Activated naive CD4-positive, alpha-beta T cell treated with anti-CD3 and anti-CD28 coated beads, Interleukin-2, amount 10 ng/mL, durations not matched to agents 7 days and 5 days (primary cell): ENCODE measurements at places on chromosomes 12 and 14.

GRCh38 chr12:115507951-115508722 lies 769.4 kb downstream of the MED13L start:
- H3K36me3 ChIP-seq: no peaks in the 10 kb centered on the region
- H3K27ac ChIP-seq: no peak overlapping the region
- H3K4me1 ChIP-seq: no peaks in the 10 kb centered on the region
- H3K4me3 ChIP-seq: no peak overlapping the region

- peaks cover 40% of the 10 kb centered on the region for H3K36me3 ChIP-seq
- H3K4me3 ChIP-seq: no peak overlapping the region
- no peak for DNase-seq
- H3K27ac ChIP-seq: no peak overlapping the region
- no peaks in the 10 kb centered on the region for H3K27me3 ChIP-seq
- H3K4me1 ChIP-seq: peaks cover 23% of the 10 kb centered on the region
Measured at GRCh38 chr14:64444140-64444539, 21.2 kb upstream of the AKAP5 start.

- no peaks in the 10 kb centered on the region for H3K36me3 ChIP-seq
- no peak overlapping the region for H3K4me3 ChIP-seq
- H3K4me1 ChIP-seq: no peaks in the 10 kb centered on the region
- H3K27ac ChIP-seq: no peak overlapping the region
- peaks cover 5% of the 10 kb centered on the region for H3K27me3 ChIP-seq
Measured at GRCh38 chr14:90559811-90560492, 163.1 kb downstream of the CALM1 start.

- no peak overlapping the region for H3K4me3 ChIP-seq
- H3K27ac ChIP-seq: no peak overlapping the region
- DNase-seq: no peak
- no peaks in the 10 kb centered on the region for H3K36me3 ChIP-seq
- no peaks in the 10 kb centered on the region for H3K4me1 ChIP-seq
- no peaks in the 10 kb centered on the region for H3K27me3 ChIP-seq
Measured at GRCh38 chr12:77494296-77494695, 336.4 kb upstream of the NAV3 start.

GRCh38 chr12:70007687-70008086 lies 182.7 kb downstream of the MYRFL start:
- H3K27ac ChIP-seq: no peak overlapping the region
- H3K27me3 ChIP-seq: no peaks in the 10 kb centered on the region
- no peak overlapping the region for H3K4me3 ChIP-seq
